Stimulated activated CD8-positive, alpha-beta memory T cell treated with anti-CD3 and anti-CD28 coated beads, Interleukin-2, amount 100 ng/mL, for 1 hour (primary cell): ENCODE measurements at places on chromosomes 2 and 18.

DNA sequence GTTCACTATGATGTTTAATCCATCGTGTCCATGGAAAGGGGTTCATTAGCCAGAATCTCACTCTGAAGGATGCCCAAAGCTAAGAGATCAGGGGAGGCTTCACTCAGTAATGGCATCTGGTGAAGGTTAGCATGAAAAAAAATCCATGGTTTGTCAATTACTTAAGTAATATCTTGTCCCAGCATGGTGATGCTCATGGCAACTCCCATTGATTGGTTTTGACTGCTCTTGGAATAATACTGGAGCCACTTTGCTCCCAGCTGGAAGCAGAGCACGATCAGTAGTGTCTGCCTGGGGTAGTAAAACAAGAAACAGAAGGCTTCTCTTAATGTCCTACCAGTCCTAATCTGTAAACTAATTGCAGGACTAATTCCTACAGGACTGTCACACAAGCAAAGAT lies 799.4 kb downstream of the CNTNAP5 start:
- no peak for DNase-seq

GRCh38 chr18:44852818-44853217 lies 172.1 kb downstream of the SETBP1 start:
- DNase-seq: no peak

DNA sequence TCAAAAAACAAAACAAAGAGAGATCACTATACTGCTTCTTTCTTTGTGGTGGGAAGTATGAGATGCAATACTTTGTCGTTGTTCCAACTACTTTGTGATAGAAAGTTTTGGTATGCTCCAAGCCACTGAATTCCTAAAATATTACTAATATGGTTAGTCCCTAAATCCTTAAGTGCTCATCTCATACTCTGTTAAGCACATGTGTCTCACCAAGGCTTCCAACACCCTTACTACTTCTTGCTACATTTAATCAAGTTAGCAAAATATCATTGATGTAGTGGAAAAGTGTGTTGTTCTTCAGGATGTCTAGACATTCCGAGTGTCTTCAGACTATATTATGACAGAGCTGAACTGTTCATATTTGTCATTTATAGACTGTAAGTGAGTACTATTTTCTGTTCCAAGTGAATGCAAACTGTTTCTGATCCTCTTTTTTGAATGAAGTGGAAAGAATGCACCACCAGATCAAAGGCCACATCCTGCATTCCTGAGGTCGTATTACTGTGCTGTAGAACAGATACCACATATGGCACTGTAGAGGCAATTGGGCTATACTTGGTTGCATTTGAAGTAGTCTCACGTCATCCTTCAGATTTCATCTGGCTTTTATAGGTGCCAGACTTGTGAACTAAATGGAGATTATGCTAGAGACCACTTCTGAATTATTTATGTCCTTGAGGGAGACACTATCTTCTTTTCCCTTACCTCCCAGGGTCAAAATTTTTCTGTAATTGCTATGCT lies 298.4 kb upstream of the ZNF521 start:
- no peak for DNase-seq

- DNase-seq: no peak
Measured at GRCh38 chr2:69575926-69576325, 67.6 kb downstream of the AAK1 start.

DNA sequence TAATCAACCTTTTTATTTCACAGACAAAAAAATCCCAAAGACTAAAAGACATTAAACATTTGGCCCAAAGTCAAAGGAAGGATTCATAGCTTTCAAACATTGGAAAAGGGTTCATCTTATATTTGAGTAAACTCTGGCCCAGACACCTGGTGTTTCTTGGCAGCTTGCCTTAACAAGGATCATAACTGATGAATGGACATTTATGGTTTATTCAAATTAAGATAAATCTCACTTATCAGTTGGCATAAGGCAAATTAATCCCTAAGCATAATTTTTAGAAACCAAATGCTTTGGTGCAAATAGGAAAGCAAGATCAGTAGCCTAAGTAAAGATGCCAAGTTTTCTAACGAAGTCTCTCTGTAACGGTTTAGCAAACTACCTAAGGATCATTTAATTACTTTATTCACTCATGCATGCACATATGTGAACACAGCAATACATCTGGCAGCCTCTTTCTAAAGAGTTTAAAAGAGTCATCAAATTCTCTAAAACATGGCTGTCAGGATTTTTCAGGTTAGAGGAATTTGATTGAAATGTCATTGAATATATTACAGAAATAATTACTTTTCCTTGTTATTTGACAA lies 323.4 kb upstream of the RBMS1 start:
- DNase-seq: no peak

- DNase-seq: no peak
Measured at GRCh38 chr2:162267996-162268395, 24.8 kb upstream of the FAP start.

DNA sequence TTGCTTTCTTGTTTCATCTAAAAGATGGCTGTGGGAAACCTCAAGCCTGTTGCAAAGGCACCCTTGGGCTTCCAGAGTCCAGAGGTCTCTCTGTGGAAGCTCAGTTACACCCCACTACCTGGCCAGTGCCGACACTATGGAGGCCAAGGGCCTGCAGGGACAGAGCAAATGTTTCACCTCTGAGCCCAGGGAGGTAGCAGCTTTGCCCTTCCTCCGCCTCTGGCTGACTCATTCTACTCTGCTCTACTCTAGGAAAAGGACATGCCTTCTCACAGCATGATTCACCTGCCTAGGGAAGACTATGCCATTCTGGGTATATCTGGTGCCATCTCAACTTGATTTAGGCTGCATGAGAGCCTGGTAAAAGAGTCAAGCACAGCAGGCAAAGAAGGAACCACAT lies 12.2 kb downstream of the MYOM1 start:
- no peak for DNase-seq

- no peak for DNase-seq
Measured at GRCh38 chr2:70380621-70381020, 78.8 kb upstream of the FAM136A start.

GRCh38 chr18:37330173-37330572 lies 235.4 kb downstream of the CELF4 start:
- no peak for DNase-seq

DNA sequence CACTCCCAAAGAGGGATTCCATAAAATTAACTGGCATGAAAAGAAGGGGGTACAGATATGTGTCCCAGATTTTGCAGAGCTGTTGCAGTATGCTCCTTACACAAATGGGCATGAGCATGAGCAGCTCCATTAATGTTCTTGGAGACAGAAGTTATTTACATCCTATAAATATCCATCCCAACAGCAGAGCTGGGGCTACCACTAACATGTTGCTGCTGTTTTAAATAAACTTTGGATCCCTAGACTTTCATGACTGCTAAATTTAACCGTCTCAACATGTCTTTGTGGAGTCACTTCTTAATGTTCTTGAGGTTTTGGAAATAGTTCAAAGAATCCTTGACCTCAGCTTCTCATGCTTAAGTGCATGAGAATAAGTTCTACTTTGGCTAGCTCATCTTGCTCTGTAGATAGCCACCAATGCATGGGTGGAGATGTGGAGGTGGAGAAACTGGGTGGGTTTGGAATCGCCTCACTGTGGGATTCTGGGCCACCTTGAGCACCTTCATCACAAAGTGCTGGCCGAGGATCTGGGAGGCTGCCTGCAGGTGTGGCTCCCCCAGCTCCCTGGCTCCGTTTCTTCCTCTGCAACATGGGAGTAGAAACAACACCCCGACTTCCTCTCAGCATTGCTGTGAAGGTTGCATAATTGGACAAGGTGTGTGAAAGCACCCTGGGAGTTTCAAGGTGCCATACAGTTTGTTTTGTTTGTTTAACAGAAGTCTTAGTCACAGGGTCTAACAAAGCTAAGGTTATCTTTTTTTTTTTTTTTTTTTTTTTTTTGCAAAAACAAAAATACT lies 307.2 kb downstream of the MYCN start:
- no peak for DNase-seq

- no peak for DNase-seq
Measured at GRCh38 chr2:136167721-136168475, 49.9 kb upstream of the CXCR4 start.

DNA sequence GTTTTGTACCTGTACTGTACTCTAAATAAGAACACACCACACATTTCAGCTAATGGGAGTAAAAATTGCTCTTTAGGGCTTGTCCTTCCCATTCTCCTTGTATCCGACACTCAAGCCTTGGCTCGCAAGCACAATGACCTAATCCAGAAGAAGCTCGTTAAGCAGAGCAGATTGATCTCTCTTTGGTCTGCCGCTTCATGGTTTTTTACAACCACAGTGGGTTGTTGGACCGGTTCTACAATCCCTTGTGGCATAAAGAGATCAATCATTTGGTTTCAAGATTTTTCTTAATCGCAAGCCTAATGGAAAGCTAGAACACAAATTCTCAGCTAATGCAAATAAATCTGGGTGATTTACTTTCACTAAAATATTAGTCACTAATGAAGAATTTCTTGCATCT lies 662.1 kb downstream of the LRP1B start:
- no peak for DNase-seq

DNA sequence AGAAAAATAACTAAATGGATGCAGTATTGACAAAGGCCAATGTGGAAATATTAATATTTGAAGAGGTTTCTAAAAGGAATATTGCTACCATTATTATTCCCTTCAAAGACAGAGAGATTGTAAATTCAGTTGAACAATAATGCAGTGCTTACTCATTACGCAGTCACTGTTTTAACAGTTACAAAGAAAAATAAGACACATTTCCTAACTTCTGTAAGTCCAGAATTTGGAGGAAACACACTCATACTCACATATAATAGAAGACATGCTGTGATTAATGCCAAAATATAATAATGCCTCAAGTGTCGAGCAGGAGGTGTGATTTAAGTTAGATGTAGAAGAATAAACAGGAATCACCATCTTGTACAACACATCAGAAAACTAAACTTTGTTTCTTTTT lies 389.2 kb downstream of the FBXO15 start:
- DNase-seq: no peak

GRCh38 chr2:109271920-109272319 lies 142.9 kb downstream of the SH3RF3 start:
- DNase-seq: no peak

- DNase-seq: no peak
Measured at GRCh38 chr2:23489471-23490322, 104.7 kb downstream of the KLHL29 start.

DNA sequence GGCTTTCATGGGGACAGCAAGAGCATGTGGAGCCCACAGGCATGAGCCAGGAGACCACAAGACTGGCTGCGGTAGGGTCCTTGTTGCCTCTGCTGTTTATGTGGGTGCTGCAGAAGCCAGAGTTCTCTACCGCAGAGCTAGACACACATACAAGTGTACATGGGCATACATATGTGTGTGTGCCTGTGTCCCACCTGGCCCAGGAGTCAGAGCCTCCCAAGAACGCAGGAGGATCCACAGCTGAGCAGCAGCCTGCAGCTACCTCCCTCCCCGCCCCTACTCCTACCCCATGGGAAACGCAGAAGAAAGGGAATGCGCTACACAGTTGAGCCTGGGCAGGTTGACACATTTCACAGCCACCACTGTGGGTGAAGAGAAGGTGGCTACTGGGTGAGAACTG lies 438.1 kb upstream of the SMIM21 start:
- no peak for DNase-seq

DNA sequence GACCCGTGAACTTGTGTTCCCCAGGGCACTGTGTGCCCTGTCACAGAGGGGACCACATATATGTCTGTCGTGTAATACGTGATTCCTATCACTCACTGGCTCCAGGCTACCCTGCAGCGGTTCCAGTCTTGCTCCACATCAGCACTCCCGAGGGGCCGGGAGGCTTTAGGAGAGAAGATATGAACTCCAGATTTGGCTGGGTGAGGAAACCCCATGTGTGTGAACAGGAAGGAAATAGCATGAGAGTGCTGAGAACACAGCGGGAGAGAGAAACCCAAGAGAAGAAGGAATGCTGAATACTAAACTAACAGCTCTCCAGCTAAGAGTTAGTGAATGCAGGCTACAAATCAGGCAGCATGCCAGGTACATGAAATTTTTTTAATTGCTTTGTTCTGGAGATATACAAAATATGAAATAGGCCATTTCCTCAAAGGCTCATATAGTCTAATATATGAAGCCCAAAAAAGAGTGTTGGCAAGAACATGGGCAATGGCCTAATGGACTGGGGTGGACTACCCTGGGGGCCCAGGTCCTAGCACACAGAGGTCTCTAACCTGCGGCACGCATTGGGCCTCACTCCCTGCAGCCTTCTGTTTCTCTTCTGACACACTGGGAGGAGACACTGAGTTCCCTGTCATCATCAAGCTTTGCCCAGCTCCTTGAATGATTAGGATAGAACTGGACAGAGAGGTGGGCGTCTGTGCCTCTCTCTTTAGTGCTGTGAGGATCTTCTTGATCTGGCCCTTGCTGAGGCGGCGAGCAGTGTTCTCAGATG lies 372.8 kb upstream of the RAB6C start:
- no peak for DNase-seq

DNA sequence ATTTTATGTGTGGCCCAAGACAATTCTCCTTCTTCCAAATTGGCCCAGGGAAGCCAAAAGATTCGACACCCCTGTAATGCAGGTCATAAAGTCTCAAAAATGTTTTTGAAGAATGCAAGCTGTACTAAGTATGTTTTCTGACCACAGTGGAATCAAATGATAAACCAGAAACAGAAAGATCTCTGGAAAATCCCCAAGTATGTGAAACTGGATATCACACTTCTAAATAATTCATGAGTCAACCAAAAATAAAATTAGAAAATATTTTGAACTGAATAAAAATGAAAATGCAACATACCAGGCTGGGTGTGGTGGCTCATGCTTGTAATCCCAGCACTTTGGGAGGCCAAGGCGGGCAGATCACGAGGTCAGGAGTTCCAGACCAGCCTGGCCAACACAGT lies 34.1 kb upstream of the UBE2F start:
- no peak for DNase-seq

DNA sequence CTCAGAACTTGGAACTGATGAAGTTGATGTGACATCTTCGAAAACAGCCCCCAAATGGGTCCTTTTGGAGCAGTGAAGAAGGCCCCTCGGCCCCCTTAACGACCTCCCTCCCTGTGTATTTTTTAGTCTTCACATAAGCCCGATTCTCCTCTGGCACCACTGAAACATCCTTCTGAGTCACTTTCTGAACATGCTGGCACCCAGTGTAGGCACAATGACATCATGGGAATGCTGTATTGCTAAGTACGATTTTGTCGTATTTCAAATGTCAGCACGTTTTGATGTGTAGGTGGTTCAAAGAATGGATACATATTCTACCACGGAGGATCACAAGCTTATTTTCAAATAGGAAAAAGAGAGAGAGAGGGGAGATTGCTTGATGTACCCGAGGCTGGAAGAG lies 111.7 kb upstream of the RIOK3 start:
- no peak for DNase-seq

GRCh38 chr2:224046752-224047151 lies 7.7 kb upstream of the SERPINE2 start:
- DNase-seq: no peak

- DNase-seq: no peak
Measured at GRCh38 chr2:32136097-32136496, 29.6 kb upstream of the SLC30A6 start.

DNA sequence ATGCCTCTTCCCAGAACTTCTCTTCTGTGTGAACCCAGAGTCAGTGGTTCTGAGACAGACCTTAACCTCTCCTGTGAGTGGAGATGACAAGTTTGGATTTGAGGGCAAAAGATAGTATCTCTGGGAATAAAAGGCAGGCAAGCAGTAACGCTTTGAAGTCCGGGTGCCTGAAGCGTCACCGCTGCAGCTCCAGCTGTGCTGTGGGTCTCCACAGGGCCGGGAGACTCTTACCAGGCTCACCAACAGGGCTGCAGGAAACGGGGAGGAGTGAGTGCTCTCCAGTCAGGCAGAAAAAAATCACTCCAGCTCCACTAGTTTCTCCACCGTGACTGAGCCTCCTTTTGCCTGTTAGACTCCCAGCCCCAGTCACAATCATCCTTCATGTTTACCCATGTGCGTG lies 79.7 kb upstream of the MAP4K4 start:
- no peak for DNase-seq

GRCh38 chr18:77220726-77221125 lies 28.9 kb upstream of the GALR1 start:
- no peak for DNase-seq
